ENCODE measurements at places on chromosomes 4 and X.

GRCh38 chrX:13569479-13570260 is at the start of gene EGFL6:
TSS of gene EGFL6 (plus strand) at chrX:13569601. CDS start at chrX:13569862, 261 bp downstream.
- DNase-seq = no peak

DNA sequence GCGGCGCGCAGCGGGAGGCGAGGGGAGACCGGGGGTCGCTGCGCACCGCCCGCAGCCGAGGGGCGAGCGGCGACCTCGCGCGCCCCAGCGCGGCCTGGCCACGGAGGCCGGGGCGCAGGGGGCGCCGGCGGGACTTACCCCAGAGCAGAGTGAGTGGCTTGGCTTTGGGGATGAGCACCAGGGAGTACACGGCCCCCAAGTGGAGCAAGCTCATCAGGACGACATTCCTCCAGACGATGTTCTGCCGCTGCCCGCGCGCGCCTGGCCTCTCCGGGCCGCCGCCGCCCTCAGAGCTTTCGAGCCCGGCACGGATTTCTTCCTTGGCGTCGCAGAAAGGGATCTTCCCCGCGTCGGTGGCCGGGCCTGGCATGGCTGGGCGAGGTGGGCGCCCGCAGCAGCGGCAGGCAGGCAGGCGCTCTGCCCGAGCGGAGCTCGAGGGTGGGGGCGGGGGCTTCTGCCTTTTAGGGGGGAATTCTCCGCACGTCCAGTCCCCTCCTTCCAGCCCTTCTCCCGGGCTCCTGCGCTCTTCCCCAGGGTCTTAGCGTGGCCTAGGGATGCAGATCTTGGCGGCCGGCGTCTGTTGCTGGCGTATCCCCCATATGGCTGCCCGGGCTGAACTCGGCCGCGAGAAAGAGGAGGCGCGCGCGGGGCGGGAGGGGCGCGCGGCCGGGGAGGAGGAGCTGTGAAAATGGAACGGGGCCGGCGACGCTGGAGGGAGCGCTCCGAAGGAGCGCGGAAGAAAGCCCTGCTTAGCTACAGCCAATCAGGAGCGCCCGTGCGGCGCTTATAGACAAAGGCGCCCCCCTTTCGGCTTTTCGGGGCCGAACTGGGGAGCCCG is at the start of gene SCD5:
TSS of gene SCD5 (minus strand) at position 629 of the 838 bp plus-strand sequence. CDS start at position 370, 259 bp downstream.
- peak; percentile 80 for DNase-seq

GRCh38 chrX:56397636-56398035 is 165.5 kb downstream of the KLF8 start:
- no peak for DNase-seq

DNA sequence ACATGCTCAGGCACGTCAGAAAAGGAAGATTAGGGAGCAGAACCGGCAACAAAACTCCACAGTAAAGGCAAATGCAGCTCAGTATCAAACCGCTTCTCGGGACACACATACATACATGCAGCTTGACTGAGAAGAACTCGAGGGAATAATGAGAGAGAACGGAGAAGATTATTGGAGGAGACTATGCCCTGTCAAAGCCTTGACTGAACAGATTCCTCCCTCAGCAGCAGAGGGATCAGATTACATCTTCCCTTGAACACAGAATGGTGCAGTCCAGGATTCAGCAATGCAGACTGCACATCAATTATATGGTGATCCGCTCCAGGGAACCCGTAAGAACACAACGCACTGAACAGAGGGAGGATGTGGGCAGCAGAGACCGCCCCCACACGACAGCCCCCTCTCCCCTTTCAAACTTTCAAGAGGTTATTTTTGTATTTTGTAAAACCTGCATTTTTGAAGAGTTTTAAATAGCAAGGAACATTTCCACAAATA is 183.2 kb downstream of the FBXW7 start:
- peak; percentile 87 for DNase-seq

GRCh38 chr4:142110136-142110535 is 473.8 kb downstream of the IL15 start:
- DNase-seq = no peak

DNA sequence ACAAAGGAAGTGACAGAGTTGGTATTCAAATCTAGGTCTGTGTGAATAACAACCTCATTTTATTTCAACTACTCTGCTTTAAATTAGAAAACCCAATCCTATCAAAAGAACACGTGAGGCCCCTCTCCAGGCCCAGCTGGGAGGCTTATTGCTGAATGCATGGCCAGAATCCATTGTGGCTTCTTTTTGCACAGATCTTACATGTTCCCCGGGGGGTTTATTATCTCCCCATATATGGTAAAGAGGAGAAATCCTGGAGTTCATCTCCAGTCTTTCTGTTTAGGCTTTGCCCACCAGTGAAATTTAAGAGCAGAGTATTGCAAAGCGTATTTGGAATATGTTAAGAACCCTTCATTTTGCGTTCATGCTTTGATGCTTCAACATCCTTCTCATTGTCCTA is 655.6 kb downstream of the IL1RAPL1 start:
- DNase-seq = no peak

GRCh38 chr4:151532001-151532708 is 123.2 kb downstream of the FHIP1A start:
- no peak for DNase-seq

DNA sequence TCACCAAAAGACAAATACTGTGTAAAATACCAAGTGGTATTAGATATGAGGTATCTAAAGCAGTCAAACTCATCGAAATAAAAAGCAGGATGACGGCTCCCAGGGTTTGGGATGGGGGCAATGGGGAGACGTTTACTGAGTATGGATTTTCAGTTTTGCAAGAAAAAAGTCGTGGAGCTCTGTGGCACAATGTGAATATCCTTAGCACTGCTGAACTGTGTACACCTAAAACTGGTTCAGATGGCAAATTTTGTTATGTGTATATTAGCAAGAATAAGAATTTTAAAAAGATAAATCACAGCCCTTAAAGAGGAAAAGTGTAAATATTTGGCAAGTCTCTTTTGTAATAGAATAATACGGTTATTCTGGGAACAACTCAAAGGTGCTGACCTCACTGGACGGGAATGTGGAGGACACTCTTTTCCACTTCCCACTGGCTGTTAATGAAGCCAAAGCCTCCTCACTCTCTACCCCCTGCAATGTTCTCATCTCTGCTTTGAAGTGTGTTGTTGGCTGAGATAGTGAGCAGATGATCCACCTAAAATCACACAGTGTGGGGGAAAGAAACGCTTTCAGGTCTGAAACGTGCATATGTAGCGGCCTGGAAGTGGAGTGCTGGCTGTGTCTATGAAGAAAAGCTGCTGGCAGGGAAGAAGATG is 49.2 kb downstream of the SEL1L3 start:
- DNase-seq = no peak

DNA sequence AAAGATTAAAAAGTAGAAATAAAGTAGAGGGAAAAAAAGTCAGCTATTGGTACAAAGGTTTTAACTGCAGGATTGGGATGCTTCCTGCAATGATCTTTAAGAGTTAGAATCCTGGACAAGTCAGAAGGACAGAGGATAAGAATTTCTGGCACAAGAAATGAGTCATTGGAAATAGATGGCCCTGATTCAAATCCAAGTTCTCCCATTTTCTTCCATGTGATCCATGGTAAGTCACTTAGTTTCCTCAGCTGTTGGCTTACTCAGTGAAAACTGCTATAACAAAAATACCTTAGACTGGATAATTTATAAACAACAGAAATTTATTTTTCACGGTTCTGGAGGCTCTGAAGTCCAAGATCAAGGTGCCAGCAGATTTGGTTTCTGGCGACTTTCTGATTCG is 13.3 kb upstream of the TBC1D19 start:
- no peak for DNase-seq

DNA sequence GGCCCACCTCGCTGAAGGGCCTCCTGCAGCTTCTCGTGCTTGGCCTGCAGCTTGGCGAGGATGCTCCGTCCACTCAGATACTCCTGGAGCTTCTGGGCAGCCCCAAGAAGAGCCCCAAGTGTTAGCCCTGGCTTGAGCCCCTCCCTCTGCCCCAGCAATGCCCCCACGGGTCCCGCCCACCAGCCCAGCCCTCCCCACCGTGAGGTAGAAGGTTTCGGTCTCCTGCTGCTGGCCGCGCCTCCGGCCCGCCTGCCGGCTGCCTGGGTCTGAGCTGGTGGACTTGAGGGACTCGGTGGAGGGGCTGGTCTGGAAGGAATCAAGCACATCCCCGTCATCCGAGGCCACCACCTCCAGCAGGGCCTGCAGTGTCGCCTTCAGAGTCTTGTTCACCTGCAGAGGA is 8.7 kb downstream of the AVPR2 start:
- no peak for DNase-seq

- DNase-seq = no peak
Measured at GRCh38 chr4:163878336-163879121, 384.0 kb downstream of the TMA16 start.

- no peak for DNase-seq
Measured at GRCh38 chr4:89803915-89804314, 33.0 kb downstream of the SNCA start.

- DNase-seq = no peak
Measured at GRCh38 chr4:9735515-9735914, 45.9 kb upstream of the DRD5 start.

GRCh38 chrX:31337332-31337731 is 265.5 kb upstream of the FTHL17 start:
- no peak for DNase-seq

GRCh38 chr4:38462367-38463055 is 201.5 kb upstream of the KLF3 start:
- DNase-seq = no peak

- DNase-seq = no peak
Measured at GRCh38 chr4:15410750-15411149, 17.1 kb upstream of the C1QTNF7 start.

GRCh38 chr4:45063696-45064095 is 337.3 kb upstream of the GNPDA2 start:
- DNase-seq = no peak

GRCh38 chrX:91434351-91435168 is at the start of gene PABPC5:
TSS of gene PABPC5 (plus strand) at chrX:91434839. CDS start at chrX:91435578, 739 bp downstream.
- peak; percentile 51 for DNase-seq

- no peak for DNase-seq
Measured at GRCh38 chr4:170051402-170051801, 25.2 kb upstream of the MFAP3L start.

GRCh38 chr4:54487491-54487890 is 170.3 kb upstream of the KIT start:
- no peak for DNase-seq

- DNase-seq = no peak
Measured at GRCh38 chr4:138912704-138913340, 102.8 kb upstream of the NOCT start.

GRCh38 chr4:2968381-2968780 is 5.0 kb downstream of the GRK4 start:
- DNase-seq = no peak

DNA sequence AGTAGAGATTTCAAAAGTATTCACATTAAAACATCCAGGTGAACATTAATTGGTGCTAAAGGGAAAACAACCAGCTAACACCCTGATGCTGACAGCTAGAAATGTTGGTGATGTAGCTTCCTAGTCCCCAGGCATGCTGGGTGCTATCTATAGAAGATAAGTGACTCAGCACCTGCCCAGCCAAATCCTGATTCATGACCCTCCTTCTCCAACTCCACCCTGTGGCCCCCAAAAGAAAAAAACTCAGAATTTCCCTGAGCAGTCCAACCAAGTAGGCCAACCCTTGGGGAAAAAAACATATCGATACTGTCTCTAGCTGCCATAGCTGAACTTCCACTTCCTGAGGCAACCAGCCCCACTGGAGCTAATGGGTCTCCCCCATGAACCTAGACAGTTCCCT is 197.6 kb upstream of the KLF3 start:
- DNase-seq = no peak

- no peak for DNase-seq
Measured at GRCh38 chr4:83658806-83659205, 122.9 kb downstream of the GPAT3 start.

GRCh38 chrX:47746446-47746845 is 87.5 kb upstream of the UXT start:
- no peak for DNase-seq

GRCh38 chr4:6724421-6725111 is 8.6 kb downstream of the BLOC1S4 start:
- no peak for DNase-seq

GRCh38 chr4:11632025-11632424 is 203.3 kb upstream of the HS3ST1 start:
- DNase-seq = no peak

GRCh38 chr4:856225-856901 is 30.4 kb upstream of the CPLX1 start:
- DNase-seq = no peak

DNA sequence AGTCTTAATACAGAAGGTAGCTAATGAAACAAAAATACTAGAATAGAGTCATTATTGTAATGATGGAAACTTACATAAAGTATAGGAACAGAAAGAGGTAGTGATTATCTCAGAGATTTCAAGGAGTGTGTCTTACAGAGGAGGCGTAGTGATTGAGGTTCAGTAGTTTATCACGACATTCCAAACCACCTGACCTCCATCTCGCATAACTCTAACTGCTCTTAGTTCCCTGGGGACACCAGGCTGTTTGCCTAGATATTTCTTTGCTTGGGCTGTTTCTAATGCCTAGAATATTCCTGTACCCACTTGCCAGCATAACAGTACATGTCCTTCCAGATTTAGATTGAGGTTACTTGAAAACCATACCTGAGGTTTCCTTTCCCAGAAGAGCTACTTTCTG is 29.1 kb downstream of the STAG2 start:
- DNase-seq = no peak

DNA sequence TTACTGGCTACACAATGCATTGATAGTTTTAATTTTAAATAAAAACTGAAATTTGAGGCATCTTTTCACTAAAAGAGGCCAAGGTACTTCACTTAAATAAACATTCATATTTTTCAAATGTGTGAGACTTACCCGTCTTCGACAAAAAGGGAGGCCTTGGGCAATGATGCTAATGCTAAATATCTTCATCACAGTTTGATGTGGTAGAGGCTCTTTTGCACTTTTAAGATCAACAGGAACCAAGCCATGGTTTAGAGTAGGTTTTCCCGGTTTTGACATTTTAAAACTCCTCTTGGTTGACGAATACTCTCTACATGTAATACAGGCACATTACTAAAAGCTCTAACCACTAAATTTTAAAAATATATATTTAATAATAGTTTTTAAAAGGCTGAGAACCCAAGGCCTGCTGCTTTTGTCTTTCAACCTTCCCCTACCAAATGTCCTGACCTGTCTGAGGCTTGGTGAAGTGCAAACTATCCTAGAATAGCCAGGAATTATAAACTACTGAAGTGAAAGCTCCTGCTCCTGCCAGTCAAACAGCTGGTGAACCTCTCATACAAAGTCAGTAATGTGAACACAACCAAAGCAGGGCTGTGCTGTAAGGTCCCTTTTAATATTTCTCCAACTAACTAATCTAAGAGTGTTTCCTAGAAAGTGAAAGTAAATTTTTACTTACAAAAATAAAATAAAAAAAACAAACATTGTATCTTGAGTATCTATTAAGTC is 153.7 kb downstream of the FBXW7 start:
- no peak for DNase-seq

Data from NCI-H1105 (cell line).